Activated T-cell treated with anti-CD3 and anti-CD28 coated beads for 1 hour (primary cell): ENCODE measurements at places on chromosomes 6 and 20.

DNA sequence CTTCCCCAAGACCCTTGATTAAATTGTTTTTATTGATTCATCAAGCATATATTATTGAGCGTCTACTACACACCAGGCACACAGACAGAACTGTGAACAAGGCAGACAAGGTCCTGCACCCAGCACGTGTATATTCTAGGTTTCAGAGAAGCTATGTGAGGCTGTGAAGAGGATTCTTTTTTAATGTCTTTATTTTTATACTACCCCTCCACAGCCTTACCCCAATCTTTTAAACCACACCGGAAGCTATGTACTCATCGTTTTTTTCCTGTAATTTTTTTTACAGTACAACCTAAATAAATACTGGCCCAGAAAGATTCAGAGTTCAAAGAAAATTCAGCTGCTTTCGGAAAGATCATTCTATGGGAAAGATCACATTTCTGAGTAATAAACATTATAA, 10.0 kb downstream of the SGK1 start:
- no peak for DNase-seq

DNA sequence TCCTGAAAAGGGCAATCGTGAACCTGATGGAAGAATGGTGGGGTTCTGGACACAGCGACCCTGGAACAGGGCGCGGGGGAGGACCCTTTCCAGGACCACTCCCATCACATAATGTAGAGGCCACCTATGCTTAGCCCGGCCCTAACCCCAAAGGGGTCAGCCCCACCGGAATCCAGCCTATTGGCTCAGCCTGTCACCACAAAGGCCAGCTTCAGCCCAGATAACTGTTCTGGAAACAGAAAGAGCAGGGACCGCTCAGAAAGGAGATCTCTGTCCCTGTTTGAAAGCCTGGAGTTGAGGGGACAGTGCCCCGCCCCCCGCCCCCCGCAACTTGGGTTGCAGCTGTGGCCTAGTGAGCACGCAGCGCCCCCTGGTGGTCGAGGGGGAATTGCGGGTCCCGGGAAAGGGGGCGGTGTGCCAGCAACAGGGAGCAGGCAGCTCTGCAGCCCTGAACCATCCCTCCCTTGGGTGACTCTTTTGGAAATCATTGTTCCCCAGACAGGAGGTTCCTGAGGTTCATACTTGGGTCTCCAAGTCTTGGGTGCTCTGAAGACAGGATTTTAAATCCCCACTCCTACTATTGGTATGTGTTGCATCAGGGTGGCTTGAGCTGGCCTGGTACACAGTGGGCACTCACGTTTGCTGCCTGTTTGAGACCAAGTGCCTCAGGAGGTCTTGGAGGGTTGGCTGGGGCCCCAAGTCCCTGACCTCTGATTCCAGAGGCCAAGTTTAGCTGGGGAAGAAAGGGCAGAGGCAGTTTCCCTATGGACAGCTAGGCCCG, 1.5 kb downstream of the SIGLEC1 start:
- DNase-seq: peak; percentile 75

DNA sequence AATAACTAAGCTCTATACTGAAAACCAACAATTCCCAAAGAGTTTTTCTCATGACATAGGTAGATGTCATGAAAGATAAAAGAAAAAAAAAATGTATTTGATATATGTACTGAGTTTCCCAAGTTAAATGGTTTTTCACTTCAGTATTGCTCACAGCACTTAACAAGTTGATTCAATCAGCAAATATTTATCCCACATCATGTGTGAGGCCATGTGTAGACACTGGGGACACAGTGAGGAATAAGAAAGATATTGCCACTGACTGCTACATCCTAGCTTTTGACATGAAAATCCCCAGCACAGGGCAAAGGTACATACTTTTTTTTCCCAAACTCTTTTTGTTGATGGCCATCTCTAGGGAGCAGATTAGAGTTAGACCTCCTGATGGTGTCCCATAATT, 25.3 kb downstream of the SPTLC3 start:
- DNase-seq: no peak

- DNase-seq: no peak
These were observed 28.0 kb downstream of the PTPRK start for GRCh38 chr6:128492386-128492785.

GRCh38 chr6:125753218-125753936, 3.9 kb downstream of the HEY2 start:
- DNase-seq: no peak

DNA sequence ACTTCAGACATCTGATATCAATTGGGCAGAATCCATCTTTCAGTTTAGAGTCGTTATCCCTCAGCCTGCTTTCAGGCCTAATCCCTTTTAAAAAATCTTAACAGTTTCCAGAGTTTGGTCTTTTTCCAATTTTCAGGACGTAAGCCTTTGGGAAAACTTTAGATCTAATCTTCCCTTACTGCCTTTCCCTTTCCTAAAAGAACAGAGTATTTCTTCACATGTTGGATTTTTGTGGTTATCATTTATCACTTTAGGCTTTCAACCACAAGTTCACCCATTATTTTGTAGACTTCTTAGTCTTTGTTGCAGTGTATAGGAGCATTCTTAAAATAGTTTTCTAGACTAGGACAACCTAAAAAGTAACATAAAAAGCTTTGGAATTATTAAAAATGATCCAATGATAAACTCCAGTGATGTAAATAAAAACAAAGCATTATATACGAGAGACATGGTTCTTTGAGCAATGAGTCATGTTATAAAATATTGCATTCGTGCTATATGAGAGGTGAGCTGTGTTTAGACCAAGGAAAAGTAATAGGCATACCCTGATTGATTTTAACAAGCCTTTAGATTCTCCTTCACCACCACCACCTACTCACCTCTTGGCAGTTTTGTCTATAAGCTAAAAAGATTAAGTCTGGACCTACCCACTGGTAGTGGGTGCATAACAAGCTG, 90.4 kb upstream of the MCHR2 start:
- DNase-seq: no peak

DNA sequence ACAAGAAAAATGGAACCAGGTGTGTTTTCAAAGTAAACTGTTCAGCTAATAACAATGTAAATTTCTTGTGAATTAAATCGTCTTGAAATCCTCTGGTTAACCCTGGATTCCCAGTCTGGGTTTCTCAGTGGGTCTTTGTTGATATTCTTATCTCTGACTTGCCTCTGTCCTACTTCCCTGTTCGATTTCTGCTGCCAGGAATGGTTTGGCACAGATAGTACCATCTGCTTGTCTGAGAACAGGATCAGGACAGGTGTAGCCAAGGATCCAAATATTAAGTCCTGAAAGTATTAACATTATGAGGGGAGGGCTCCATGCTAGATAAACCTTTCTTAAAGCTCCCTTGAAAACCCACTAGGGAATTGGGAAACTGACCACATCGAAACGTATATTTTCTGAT, 30.1 kb downstream of the ARFGEF2 start:
- no peak for DNase-seq

- no peak for DNase-seq
These were observed 7.0 kb upstream of the RREB1 start for GRCh38 chr6:7100753-7101081.

DNA sequence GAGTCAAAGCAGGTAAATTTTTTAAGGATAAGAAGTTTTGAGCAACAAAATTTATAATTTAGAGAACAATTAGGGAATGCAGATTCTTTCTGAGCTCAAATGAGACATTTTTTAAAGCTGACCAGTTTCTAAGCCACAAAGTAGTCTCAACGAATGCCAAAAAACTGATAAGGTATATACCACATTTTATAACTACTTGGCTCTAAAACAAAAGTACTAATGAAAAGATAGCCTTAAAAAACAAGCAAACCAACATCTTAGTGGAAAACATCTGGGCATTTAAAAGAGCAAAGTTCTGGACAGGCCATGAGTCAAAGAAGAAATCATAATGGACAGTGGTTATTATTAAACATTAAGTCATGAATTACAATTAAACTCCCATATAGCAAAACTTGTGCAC, 23.2 kb upstream of the RNF146 start:
- DNase-seq: no peak

- DNase-seq: no peak
These were observed 10.1 kb upstream of the SIRPD start for GRCh38 chr20:1567392-1568162.

GRCh38 chr20:54456423-54456822, 19.0 kb upstream of the DOK5 start:
- DNase-seq: no peak

DNA sequence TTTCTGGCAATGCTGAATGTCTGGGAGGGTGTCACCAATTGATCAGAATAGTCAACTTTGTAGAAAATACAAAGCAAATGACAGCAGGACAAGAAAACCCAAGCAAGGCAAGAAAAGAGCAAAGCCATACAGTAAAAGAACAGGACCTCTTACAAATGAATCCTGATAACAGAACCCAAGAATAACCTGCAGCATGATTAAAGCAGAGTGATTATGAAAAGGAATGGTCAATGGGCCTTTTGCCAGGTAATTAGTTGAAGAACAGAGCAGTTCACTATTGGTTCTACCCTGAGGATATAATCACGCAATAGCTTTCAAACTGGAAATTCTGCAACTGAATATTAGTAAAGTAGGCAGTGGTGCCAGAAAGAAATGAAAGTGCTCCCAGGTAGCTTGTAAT, 319.8 kb downstream of the FRK start:
- DNase-seq: no peak

DNA sequence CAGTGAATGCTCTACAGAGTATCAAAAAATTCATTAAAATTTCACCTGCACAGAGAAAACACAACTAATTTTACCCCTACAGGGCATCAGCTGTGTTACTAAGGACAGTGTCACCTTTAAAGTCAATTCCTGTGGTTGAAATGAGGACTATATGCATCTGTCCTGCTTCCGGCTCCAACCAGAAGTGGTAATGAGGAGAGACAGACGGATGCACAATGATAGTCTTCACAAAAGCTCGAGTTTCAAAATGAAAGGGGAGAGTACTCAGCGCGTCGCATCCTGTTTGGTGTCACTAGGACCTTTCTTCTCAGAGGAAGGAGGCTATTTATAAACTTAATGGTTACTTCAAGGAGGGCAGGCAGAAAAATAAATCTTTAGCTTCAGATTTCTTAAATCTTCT, 86.5 kb downstream of the LYRM4 start:
- DNase-seq: peak; percentile 24

DNA sequence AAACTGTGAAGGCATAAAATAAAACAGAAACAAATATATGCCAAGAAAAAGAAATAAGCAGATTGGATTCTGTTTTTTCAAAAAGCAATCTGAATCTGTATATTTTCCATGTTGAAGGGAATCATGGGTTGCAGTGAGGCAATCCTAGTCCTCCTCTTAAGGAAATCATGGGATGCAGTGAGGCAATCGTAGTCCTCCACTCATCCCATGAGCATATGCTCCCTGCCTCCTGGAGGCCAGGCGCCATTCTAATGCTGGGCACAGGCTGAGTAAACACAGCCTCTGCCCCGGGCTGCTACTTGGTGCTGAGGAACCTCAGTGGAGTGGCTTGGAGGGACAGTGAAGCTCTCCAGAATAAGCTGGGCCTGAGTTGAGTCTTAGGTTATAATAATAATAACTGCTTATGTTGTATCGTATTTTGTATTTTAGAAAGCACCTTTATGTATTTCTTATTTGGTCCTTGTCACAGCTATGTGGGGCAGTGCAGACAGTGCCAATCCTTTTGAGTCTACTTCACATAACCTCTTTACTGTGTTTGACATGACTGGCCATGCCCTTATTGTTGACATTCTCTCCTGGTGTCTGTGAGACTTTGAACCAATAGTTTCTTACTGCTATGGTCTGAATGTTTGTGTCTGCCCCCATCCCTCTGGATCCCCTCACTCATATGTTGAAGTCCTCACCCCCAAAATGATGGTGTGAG, 56.6 kb upstream of the CITED2 start:
- DNase-seq: no peak

GRCh38 chr6:104688283-104688969, 171.3 kb downstream of the HACE1 start:
- DNase-seq: no peak

GRCh38 chr20:33524261-33524660, 34.4 kb downstream of the CBFA2T2 start:
- no peak for DNase-seq

DNA sequence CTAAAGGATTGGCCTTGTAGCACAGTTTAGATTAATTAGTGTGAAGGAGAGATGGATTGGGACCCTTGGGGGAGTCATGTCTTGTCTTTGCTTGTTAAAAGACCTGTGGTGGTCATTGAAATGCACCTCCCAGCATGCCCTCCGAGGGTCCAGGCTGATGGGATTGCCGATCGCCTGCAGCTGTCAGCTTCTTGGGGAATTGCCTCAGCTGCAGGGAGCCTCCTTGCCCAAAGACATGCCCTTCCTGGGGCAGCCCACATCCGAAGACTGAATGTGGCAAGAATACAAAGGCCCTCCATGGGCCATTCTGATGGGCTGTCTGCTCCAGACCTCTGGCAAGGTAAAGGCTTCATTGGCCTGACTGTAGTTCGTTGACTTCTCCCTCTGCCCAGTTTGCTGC, 150.7 kb downstream of the FARS2 start:
- no peak for DNase-seq

DNA sequence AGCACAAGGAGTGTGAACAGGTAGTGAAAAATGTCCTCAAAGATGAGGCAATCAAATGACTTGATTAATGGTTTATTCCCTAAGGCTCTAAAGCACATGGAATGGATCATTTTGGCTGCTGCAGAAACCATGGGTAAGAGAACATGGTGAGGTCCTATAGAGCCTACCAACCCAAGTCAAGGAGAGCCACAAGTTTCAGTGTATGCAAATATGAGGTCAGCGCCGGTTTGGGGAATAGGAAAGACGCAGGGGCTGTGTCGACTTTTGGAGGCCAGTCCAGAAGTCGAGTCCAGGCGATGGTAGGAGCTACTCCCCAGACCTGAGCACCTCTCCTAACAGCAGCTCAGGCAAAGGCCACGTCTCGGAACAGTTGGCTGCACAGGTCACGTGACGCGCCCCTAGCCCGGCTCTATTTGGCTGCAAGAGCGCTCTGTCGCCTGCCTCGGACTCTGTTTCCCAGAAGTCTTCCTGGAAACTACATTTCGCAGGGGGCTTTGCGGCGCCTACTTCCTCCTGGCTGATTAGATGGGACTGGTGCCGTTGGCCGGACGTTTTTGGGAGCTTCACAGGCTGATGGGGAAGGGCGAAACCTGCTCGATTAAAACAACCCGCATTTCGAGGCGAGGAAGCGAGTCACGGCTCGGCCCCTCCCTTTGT, 74.4 kb upstream of the CHD6 start:
- peak; percentile 58 for DNase-seq

- DNase-seq: peak; percentile 100
These were observed 3.4 kb downstream of the BRD2 start for GRCh38 chr6:32971581-32972352.

GRCh38 chr20:16713066-16713465, 16.8 kb upstream of the SNRPB2 start:
- DNase-seq: no peak

- no peak for DNase-seq
These were observed 4.3 kb upstream of the FUCA2 start for GRCh38 chr6:143515766-143516355.

- no peak for DNase-seq
These were observed 1.0 kb upstream of the CDSN start for GRCh38 chr6:31121131-31121790.

DNA sequence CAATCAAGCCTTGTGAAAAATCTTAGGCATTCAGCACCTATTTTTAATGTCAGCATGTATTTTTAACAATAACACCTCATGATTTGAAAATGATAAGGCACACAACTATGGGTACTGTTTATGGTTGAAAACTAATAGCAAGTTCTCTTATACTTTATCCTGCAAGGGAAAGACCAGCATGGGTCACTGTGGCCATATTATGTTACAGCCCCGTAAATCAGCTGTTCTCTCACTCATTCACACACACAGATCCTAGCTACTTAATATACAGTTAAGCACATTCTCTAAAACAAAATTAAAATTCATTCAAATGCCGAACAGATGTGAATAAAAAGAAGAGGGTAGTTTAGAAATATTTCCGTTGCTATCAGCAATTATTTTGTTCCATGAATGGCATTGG, 224.4 kb downstream of the OGFRL1 start:
- DNase-seq: no peak

- no peak for DNase-seq
These were observed 399.3 kb downstream of the TBC1D32 start for GRCh38 chr6:120935016-120935415.
